ENCODE measurements at places on chromosomes 1 and 21.

DNA sequence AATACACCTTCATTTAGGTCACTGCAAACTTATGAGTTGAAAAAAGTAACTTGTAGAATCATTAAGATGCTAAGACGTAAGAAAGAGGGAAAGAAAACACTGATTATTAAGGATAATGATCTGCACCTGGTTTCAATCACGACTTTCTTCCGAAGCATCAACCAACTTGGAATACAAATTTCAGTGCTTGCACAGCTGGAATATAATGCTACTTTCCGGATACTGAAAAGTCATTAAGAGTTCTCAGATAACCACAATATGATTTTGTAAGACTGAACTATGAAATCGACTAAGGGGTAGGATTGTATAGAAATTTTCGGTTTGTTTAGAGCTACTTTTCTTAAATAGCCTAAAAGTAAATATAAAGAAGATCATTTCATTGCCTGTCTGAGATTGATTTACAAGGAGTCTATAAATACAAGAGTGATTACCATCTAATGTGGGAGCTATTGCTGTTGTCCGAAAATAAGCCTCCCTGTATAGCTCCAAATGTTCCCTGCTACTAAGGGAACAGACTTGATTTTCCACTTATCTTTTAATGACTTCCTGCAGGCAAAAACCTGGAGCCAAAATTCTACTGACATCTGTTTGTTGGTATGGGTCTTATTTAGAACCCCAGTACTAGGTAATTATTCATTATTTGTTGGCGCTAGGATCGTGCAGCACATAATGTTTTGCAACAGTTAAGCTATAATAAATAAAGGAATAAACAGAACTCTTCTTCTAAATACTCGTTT lies 673.3 kb downstream of the KCNT2 start:
- DNase-seq = no peak

DNA sequence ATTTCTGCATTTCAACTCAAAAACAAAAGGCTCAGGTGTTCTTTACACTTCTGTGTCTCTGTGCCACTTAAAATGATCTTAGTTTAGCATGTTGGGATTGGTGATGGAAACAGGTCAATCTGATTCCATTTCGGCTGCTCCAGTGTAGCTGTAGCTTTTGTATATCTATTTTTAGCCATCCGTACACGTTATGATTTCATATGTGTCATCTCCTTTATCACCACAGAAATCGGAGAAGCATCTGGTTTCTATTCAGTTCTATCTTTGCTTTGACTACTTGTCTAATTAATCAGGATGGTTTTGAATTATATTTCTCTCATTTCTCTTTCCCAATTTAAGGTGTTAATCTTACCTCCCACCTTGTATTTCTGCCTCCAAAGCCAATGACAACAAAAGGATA lies 41.1 kb downstream of the RGS21 start:
- DNase-seq = no peak

GRCh38 chr1:177669161-177669560 lies 300.7 kb downstream of the SEC16B start:
- no peak for DNase-seq

- no peak for DNase-seq
These were observed 260.3 kb upstream of the SGIP1 start for GRCh38 chr1:66273656-66274055.

GRCh38 chr1:2642131-2642559 lies 9.3 kb upstream of the MMEL1 start:
- no peak for DNase-seq

- DNase-seq = no peak
These were observed 29.0 kb downstream of the SOAT1 start for GRCh38 chr1:179322557-179322956.

GRCh38 chr1:31483012-31483946 lies 70.3 kb downstream of the SERINC2 start:
- peak; percentile 94 for DNase-seq

DNA sequence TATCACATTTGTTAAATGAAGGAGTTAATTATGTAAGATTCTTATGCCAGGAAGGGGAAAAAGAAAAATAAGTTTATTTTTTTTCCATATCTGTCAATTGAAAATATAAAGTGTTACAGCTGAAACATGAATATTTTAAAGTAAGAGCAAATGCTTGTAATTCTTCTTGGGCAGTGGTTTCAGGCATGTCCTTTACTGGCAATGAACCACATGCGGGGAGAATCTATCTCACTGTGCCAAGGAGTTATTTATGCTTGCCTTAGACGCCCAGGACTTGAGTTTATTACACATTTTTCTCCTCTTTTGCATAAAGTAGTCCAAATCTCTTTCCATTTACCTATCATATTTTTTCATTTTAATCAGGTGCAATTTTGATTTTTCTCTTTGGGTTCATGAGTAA lies 207.8 kb upstream of the NRIP1 start:
- no peak for DNase-seq

GRCh38 chr21:46247699-46248421 lies 19.3 kb upstream of the LSS start:
- DNase-seq = no peak

DNA sequence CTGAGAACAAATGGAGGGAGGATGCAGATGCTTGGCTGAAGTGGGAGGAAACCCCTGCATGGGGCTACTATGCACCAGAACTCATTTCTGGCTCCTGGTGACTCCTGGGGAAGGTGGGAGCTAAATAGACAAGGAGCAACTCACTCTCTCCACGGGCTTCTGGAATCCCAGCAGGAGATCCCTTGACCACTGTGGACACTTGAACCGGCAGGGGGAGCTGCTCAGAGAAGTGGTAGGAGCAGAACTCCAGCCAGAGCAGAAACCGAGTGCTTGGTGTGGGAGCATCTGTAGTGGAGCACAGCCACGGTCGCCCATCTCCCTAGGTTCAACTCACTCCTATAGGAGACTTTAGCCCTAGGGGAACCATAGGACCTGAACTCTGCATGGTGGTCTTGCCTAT lies 205.6 kb upstream of the GJB5 start:
- DNase-seq = no peak

DNA sequence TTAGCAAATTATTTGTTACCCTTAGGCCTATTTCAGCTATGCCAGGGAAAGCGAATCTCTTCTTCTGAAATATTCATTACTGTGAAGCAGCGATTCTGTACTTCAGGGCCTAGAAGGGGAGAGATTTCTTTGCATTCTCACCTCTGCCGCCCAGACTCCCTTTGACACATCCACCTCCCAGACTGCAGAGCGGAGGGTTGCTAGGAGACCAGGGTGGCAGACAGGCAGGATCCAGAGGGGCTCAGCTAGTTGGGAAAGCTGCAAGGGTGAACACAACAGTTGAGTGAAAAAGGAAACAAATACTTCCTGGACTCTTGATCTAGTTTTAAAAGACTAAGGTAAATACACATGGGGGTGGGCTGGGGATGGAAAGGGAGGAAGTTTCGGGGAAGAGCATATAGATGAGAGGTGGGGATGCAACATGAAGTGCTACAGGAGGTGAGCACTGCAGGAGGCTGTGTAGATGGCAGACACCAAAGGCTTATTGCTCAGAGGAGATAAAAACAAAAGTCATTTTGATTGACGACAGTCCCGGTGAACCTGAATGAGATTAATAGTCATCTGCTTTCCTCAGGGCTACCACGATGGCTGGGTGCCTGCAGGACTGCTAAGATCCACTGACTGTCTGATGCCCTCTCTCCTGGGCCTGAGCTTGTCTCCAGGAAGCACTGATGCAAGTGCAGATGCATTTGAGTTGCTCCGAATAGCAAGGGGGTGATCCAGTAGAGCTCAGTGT lies 26.4 kb upstream of the RAB3GAP2 start:
- no peak for DNase-seq

DNA sequence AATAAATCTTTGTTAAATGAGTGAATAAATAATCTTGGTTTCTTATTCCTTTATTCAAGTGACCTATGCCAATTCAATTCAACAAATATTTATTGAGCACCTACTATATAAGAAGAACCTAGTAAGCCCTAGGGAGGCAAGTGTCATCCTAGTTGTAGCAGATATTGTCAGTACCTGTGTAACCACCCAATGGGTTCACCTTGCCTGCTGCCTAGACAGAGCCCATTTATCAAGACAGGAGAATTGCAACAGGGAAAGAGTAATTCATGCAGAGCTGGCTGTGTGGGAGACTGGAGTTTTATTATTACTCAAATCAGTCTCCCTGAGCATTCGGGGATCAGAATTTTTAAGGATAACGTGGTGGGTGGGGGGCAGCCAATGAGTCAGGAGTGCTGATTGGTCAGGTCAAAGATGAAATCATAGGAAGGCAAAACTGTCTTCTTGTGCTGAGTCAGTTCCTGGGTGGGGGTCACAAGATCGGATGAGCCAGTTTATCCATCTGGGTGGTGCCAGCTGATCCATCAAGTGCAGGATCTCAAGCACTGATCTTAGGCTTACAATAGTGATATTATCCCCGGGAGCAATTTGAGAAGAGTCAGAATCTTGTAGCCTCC lies 53.8 kb upstream of the KCNA3 start:
- DNase-seq = no peak

DNA sequence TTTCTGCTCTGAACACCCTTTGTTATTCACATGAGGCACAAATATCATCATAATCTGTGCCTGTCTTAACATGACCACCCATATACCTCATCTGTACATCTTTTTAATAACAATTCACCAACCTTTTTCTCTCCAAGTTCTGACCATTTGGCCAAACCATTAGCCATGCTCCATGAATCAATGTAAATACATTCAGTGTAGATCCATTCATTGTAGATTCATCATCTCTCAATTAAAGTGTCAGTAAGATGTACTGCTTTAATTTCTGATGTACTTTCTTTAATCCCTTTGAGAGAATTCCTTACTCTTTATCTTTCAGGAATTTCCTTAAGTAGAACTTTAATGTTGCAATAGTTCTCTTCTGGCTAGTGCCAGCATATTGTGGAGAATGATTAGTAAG lies 126.2 kb upstream of the LRRC7 start:
- no peak for DNase-seq

DNA sequence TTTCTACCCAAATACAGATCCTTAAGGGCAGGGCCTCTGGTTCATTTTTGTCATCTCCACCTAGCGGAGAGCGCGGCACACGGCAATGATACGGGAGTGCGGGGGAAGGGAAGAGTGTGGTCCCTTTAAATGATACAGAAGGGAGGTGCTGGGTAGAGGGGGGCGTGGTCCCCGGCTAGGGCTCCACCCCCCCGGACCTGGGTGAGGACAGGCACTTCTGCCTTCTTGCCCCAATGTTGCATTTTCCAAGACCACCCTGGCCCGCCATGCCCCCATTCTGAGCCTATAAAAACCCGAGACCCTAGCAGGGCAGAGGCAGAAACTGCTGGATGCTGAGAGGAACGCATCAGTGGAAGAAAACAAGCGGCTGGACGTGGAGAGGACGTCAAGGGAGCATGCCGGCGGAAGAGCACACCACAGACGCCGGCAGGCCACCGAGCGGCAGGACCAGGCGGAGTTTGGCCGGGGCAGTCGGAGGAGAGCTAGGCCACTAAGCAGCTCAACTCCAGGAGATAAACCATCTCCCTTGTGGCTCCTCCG lies 30.0 kb downstream of the LRRC3 start:
- DNase-seq = no peak

DNA sequence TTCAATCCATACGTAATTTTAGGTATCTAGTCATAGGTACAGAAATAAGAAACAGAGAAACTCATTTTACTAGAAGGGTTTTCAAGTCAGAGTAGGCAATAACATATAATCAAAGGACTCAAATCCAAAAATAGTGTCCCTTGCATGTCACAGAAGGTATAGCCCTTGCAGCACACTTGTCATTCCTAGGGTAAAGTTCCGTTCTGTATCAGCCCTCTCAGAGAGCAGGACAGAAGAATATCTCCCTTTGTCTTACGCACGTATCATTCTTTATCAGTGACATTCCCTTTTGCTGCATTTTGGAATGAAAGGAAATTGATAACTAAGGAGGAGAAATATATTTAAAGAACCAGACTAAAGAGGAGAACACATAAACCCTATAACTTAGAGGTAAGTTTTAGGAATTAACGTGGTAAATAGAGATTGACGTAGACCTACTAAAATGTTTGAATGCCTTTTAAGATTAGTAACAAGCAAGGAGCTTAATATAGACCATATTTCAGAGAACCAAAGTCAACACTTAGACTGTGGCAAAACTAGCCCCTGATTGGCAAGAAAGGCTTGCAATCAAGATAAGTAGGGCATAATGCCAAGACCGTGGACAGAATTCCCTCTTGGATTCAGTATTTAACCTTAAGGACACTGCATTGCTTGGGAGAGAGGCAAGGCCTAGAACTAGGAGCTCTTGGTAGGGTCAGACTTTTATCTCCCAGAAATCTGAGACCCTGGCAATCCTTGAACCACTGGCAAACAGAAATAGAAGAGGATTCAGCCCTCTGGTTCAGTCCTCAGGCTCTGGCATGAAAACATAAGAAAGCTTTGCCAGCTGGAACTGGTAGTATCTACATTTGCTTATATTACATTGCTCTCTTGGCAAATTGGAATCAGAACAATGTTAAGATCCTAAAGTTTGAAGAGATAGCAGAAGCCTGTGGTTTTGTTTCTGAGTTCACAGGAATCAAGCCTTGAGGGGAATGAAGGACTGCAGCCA lies 232.1 kb downstream of the ASTN1 start:
- DNase-seq = no peak

DNA sequence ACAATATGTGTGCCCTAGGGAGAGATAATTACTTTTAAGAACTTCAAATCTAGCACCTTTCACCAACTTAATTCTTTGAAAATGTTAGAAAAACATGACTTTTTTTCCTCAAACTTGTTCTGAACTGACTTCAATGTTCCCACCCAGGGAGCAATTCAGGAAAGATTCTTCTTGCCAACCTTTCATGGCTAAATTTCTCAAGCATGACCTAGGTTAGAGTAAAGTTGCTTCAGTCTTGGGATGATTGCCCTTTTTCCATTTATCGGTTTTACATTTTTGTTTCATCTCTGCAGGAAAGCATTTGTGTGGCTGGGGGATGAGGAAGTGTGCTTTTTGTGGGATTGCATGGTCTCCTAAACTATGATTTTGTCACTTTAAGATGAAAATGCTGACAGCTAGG lies 647.7 kb downstream of the LTN1 start:
- DNase-seq = no peak

DNA sequence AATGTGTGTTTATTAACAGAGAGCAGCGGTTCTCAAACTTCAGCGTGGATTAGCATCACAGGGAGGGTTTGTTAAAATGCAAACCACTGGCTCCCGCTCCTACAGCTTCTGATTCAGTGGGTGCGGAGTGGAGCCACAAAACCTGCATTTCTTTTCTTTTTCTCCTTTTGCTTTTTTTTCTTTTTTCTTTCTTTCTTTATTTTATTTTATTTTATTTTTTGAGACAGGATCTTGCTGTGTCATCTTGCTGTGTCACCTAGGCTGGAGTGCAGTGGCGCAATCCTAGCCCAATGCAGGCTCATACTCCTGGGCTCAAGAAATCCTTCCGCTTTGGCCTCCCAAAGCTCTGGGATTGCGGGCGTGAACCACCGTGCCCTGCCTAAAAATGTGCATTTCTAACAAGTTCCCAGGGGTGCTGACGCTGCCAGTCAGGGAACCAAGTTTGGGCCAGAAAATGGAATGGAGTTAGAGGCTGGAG lies 20.9 kb upstream of the SLC1A7 start:
- DNase-seq = no peak

- DNase-seq = no peak
These were observed 5.9 kb upstream of the PAFAH2 start for GRCh38 chr1:26003756-26004155.

- DNase-seq = no peak
These were observed 67.6 kb upstream of the LRRC8B start for GRCh38 chr1:89457046-89457445.

- DNase-seq = no peak
These were observed 37.2 kb upstream of the SIM2 start for GRCh38 chr21:36661511-36662309.
